ENCODE measurements at places on chromosomes 4 and X.

DNA sequence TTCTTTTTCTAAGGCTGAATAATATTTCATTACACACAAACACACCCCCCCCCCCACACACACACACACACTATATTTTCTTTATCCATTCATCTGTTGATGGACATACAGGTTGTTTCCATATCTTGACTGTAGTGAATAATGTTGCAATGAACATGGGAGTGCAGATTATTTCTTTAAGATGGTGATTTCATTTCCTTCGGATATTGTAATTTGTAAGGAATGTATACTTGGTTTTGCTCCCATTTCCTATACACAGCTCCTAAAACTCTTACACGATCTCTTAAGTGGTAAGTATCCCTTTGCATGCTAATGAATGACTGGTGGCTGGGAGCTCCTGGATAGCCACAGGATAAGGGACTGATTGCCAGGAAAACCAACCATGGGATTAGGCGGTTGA, 14.7 kb upstream of the RBMXL3 start:
- no peak for DNase-seq

- no peak for DNase-seq
These were observed 1718.0 kb upstream of the PCDH7 start for GRCh38 chr4:29002151-29002550.

DNA sequence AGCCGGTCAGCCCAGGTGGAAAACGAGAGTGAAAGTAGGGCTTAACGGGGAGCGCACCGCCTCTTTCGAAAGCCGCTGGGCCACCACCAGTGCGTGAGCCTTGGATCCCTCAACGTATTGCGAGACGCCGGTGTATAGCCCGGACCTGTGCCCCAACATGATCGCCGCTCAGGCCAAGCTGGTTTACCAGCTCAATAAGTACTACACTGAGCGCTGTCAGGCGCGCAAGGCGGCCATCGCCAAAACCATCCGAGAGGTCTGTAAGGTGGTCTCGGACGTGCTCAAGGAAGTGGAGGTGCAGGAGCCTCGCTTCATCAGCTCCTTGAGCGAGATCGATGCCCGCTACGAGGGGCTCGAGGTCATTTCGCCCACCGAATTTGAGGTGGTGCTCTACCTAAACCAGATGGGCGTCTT, 929 bp downstream of the MAB21L2 start:
- no peak for DNase-seq

- no peak for DNase-seq
These were observed 3.1 kb downstream of the SLITRK4 start for GRCh38 chrX:143632625-143633410.

DNA sequence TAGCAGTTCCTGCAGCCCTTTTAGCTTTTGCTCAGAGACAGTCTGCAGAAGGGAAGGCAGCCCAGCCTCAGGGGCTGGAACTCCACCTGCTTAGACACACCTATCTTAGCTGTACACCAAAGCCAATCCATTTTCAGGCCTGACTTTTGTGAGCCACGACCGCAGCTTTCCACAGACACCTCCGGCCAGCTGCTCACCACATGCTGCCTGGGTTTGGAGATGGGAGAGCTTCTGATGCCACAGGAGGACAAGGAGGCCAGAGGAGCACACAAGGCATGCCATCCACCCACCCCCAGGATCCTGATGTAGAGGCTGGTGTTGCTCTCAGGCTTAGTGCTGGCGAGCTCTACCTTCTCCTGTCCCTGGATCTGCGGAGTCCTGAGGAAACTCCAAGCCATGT, 141.8 kb upstream of the NALF2 start:
- DNase-seq: no peak

GRCh38 chrX:48466696-48467095, 3.4 kb downstream of the SLC38A5 start:
- no peak for DNase-seq

DNA sequence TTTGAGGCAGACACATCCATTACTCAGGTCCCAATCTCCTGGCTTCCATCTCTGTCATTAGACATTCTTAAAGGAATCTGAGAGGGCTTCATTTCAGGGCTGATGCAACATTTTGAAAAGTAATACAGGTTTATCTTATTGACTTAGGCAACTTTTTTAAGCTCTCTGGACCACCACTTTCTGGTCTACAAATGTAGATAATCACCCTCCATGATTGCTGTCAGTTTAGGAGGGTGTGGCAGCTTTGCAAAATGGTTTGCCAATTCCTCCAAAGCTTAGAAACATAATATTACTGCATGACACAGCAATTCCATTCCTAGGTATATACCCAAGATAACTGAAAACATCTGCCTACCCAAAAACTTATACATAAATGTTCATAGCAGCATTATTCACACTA, 77.6 kb downstream of the ARHGAP6 start:
- no peak for DNase-seq

DNA sequence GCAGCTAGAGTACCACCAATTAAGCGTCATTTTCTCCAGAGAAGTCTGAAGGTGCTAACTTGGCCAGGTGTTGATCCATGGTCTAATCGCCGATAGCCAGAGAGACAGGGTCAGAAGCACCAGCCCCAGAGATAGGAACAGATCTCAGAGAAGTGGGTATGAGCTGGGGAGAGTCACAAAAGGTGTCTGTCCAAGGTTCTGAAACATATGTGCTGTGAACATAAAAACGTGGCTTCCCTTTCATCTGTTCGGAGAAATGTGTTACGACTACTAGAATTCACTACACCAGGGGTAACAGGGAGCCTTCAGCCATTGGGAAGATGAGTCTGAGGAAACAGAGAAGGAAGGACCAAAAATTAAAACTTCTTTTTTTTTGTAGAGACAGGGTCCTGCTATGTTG, 91.3 kb downstream of the FBXL5 start:
- DNase-seq: no peak

- DNase-seq: no peak
These were observed 156.6 kb downstream of the GRIA3 start for GRCh38 chrX:123340696-123341095.
